ENCODE measurements at places on chromosomes 7 and 10.

DNA sequence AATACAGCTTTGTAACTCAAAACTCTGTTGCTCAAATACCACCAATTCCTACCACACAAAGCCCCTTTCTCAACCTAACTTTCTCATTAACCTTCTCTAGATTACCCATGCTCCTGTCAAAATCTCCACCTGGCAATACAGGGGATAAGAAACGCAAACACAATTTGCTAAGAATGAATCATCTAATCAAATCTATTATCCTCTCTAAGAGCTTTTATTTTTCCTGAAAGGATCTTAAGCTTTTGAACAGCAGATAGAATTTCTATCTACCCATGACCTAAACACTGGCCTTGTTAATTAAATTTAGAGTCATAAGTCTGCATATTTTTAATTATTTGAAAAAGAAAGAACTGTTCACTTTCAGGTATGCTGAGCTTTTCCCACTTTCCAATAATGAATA is 98.3 kb downstream of the HBP1 start:
- no peak for DNase-seq

- no peak for DNase-seq
Observed at GRCh38 chr10:98357194-98357822, 57.7 kb downstream of the PYROXD2 start.

DNA sequence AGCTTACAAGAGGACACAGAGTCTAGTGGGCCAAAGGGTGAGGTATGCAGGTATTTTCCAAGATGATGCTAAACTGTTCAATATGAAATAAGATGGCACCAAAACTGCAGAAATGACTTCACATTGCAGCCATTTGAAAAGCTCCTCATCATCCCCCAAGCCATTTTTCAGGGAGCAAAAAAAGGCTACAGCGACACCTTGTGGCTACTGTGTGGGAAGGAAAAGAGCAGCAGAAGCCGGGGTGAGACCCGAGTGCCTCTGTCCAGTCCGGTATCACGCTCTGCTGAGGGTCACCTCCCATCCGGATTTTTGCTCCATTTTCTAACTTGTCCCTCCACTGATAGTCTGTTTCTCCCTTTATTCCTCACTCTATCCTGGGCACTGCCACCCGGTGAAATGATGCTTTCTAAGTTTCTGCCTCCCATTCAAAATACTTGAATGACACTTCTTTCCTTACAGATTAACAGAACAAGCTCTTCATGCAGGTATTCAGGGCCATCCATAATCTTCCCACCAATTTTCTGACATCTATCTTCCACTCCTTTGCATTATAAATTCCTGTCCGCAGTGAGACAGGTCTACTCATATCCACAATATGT is 220.2 kb downstream of the DGKI start:
- DNase-seq: no peak

DNA sequence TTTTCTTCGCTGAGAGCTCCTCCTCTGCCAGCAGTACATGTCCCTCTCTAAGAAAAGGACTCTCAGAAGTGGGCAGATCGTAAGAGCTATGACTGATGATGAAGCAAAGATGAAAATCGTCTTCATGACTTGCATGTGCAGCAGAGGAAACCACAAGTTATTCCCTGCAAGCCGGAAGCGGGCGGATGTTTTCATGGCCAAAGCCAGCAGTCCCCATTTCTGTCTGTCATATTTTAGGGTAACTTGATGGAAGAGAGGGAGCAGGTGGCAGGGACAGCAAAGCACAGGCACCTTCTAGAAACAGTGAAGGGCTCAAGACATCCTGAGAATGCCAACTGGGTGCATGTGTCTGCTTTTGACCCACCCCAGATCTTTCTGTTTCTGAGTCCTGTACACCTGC is 19.9 kb downstream of the KLF6 start:
- no peak for DNase-seq

GRCh38 chr7:121505021-121505420 is 108.9 kb upstream of the FAM3C start:
- DNase-seq: no peak

- DNase-seq: no peak
Observed at GRCh38 chr7:143405173-143406001, 3.3 kb downstream of the EPHA1 start.

GRCh38 chr7:126368-126767 is 66.0 kb upstream of the FAM20C start:
- no peak for DNase-seq

DNA sequence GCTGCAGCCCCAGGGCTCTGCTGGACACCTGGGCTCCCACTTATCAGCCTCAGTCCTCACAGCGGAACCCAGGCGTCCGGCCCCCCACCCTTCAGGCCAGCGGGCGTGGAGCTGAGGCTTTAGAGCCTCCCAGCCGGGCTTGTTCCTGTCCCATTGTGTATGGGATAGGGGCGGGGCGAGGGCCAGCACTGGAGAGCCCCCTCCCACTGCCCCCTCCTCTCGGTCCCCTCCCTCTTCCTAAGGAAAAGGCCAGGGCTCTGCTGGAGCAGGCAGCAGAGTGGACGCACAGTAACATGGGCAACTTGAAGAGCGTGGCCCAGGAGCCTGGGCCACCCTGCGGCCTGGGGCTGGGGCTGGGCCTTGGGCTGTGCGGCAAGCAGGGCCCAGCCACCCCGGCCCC is 2.7 kb downstream of the NOS3 start:
- DNase-seq: no peak

Measured in stimulated activated CD4-positive, alpha-beta T cell treated with anti-CD3 and anti-CD28 coated beads, TNF-alpha, amount 100 ng/mL, for 4 hours (primary cell).